CD4-positive, alpha-beta T cell treated with Interleukin-2 at 100 ng/mL for 4 hours (primary cell): ENCODE measurements at places on chromosomes 6 and 20.

GRCh38 chr20:54048891-54049545, 21.4 kb downstream of the BCAS1 start:
- DNase-seq = no peak

DNA sequence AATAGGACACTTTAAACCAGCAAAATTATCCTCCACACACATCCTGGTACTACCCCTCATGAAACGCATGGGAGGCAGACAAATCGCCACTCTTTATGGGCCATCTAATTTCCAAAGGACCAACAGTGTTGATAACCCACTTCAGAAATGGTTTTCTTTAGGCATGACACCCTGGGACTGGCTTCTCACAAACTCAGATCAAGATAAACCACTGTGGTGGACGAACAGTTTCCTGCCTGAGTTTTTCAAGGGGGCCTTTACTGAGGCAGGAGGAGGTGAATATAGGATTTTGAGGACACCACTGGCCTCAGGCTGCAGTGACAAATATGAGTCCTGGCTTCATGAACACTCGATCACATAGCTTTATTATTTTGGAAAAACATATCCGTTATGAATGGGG, 26.0 kb downstream of the TRAM2 start:
- DNase-seq = no peak

GRCh38 chr20:57661746-57662455, 41.7 kb upstream of the ZBP1 start:
- no peak for DNase-seq

- no peak for DNase-seq
These were observed 24.0 kb downstream of the TBX18 start for GRCh38 chr6:84740385-84740784.

- DNase-seq = no peak
These were observed 64.6 kb downstream of the NUS1 start for GRCh38 chr6:117739869-117740268.

DNA sequence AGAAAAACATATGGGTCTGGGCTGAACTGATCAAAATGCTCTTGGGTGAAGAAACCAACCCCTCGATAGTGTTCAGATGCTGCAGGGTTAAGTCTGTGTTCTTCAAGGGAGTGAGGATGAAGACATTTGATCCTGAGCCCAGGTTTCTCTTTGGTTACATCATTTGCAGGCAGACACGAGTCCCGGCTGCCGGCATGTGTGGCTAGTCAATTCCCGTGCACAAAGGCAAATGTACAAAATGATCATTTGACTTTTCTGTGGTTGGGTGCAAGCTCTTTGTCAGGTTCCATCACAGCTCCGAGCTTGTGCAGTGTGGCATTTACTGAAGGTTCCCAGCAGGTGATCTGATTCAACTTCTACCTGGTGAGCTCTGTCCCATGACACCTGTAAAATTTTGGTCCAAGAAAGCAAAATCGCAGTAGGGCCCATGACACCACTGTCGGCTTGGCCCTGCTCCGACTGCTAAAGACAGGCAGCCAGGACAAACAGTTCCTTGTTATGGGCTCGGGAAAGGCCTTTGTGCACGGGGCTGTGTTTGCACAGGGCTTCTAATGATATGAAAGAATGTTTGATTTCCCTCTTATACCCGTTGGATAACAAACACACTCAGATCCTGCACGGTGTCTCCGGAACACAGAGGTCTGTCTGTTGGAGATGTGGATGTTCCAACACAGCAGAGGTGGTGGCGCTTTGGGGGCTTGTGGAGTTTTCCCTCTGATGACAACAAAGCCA, 46.9 kb downstream of the GJA10 start:
- DNase-seq = no peak

- DNase-seq = no peak
These were observed 12.5 kb upstream of the BFSP1 start for GRCh38 chr20:17543531-17544131.

DNA sequence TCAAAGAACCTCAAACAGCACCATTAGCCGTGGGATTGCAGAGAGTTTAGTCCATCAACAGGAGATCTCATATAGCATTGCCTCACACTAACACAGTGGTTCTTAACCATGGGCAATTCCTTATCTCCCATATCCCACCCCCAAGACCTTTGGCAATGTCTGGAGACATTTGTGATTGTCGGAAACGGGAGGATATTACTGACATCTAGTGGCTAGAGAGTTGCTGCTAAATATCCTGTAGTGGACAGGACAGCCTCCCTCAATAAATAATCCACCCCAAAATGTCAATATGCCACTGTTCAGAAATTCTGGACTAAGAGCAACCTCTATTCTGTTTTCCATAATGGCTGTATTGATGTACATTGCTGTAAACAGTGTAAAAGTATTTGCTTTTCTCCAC, 210.1 kb upstream of the CCN2 start:
- no peak for DNase-seq

DNA sequence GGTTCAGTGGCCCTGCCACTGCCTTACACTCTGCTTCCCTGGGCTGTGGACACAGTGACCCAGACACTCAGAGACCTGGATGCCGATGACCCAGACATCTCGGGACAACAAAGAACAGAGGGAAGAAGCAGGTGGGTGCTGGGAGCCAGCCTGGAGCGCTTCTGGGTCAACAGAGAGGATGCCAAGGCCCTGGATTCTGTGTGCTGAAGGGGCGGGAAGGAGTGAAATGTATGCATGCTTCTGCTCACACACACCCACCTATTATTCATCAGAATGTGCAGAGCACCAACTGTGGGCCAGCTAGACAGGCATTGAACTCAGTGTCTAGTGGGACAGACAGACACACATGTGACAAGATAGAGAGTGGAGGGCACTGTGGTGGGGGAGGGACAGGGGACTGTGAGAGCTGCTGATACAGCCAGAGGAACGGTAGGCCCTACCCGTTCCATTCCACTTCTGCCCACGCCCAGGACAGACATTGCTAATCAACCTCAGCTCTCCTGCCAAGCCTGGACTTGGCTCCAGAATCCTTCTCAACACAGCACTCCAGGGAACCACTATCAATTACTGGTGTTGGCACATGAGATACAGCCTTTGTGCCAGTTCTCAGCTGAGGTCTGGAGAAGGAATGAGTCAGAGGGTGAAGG, 20.2 kb downstream of the KCNK15 start:
- no peak for DNase-seq

- DNase-seq = no peak
These were observed 26.7 kb downstream of the DIDO1 start for GRCh38 chr20:62899633-62900051.

- DNase-seq = no peak
These were observed 49.3 kb downstream of the MCM8 start for GRCh38 chr20:5999783-6000182.

DNA sequence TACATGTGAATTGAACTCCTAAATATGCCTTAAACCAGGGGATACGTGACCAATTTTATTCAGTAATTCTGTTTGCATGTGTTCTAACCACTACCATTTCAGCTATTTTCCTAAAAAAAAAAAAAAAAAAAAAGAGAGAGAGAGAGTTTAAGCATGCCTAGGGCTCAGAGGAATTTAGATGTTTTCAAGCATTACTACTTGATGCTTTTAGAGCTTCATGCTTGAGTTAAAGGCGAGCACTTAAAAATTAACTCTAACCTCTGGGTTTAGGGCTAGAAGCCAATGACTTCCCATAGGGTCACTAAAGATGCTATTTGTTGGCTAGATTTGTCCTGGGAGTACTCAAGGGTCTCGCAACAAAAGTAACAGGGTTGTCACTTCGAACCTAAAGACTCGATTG, 217.7 kb downstream of the ATXN1 start:
- no peak for DNase-seq

- no peak for DNase-seq
These were observed 14.5 kb downstream of the PREP start for GRCh38 chr6:105388392-105388791.
